ENCODE measurements at places on chromosomes 4 and X.

DNA sequence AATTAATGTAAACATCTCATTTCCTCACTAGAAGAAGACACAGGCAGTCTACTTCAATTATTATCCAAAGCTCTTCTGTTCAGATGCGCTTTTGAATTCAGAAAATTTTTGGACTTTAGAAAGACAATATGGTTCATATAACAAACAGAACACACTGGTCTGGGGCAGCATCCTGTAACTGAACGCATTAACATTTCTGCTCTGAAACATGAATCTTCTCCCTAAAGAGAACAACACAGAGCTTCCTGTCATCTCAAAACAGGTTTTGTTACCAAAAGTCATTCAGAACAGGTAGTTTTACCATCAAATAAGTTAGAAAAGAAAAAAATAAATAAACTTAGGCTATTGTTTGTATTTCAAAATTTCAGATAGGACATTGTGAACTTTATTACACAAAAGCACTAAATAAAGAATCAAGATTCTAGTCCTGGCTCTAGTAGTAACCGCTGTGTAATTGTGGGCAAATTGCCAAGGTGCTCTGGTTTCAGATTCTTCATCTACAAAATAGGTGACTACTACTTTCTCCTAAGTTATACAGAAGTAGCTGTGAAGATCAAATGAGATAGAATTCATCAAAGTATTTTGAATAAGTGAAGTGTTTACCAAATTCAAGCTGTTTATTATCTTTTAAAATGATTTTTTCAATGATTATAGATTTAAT is 252.3 kb upstream of the RASGEF1B start:
- DNase-seq = no peak

DNA sequence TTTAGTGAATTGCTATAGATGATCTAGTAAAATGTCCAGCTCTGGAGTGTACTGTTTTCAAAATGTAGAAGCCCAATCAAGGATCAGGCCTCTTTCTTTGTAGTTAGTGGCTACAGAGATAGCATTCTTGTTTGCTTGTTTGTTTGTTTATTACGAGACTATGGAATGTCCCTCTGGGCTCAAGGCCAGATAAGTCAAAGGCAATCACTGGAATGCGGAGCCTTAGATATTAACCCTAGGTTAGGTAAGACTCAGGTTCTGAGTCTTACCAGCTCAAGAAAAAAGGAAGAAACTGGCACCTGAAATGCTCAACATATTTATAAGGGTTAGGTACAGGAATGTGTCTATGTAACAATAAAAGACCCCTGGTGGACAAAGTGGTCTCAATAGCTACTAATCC is 261.5 kb downstream of the SLC7A11 start:
- no peak for DNase-seq

DNA sequence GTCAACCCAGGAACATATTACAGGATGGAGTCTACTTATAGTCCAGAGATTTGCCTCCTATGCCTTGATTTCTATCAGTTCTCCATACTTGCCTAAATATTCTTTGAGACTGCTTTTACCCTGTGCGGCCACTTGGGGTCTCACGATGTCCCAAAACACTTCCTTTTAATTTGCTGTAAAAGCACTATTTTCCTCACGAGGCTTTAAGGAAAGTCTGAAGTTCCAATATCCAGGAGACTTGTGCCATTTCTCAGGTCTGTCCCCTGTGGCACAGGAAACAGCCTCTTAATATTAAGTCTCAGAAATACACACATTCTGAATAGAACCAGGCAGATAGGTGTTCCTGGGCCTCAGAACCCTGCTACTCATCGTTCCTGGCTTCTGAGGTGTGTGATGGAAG is 142.9 kb downstream of the TMEM164 start:
- DNase-seq = no peak

GRCh38 chrX:2504706-2505332 is 4.0 kb upstream of the DHRSX start:
- no peak for DNase-seq

- no peak for DNase-seq
These were observed 53.0 kb upstream of the KLF3 start for GRCh38 chr4:38610966-38611431.

DNA sequence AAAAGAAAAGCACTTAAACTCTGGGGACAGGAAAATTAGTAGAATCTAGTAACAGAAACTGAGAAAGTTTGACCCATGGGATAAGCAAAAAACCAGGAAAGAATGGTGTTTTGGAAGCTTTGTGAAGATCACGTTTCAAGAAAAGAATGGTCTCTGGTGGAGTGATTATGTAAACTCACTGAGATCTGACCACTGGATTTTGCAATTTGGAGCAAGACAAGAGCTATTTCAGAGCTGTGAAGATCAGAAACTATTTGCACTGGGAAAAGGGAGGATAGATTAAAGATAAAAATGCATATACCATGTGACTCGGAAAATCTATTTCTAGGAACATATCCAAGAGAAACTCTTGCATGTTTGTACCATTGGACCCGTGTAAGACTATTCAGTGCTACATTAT is 4.3 kb downstream of the TMPRSS11D start:
- no peak for DNase-seq

DNA sequence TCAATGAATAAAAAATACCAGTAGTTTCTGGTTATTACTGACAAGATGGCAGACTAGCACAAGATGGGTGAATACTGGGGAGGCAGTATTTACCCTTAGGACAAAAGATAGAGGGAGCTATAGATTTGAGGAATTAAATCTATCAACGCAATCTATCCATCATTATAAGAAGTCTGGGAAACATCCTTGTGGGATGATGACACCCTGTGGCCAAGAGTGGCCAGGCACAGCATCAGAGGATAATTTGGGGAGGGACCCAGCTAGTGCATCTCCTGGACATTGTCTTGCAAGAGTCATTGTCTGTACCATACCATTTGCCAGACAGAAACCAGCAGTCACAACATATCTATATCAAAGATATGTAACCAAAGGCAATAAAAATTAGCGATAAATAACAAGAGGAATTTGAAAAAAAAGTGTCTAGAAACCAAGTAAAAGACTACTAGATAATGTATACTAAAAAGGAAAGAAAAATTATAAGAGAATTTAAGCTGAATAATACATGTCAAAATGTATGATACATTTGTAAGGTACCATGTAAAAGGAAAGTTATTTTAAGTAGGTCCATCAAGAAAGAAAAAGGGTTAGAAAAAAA is 22.9 kb downstream of the KCTD8 start:
- no peak for DNase-seq

- no peak for DNase-seq
These were observed 29.8 kb downstream of the SPANXA2 start for GRCh38 chrX:141619336-141619735.

- no peak for DNase-seq
These were observed 411.9 kb upstream of the ACTRT1 start for GRCh38 chrX:128464116-128464515.

- DNase-seq = no peak
These were observed 11.1 kb downstream of the TBL1X start for GRCh38 chrX:9475984-9476383.

- DNase-seq = no peak
These were observed 58.0 kb upstream of the DDX3X start for GRCh38 chrX:41275661-41276609.

All from NCI-H1105 (cell line).